ENCODE measurements at places on chromosomes 3 and 15. TPM values are rescaled to one million over a fixed set of nuclear protein-coding genes. Genes with fewer than 3 reads are reported as not detected.

TTLL13 gene
- 0.06 TPM for total RNA-seq

UBE2E2 gene
- total RNA-seq = 45.4 TPM

TAMM41 gene
- 7.2 TPM for total RNA-seq

SCAANT1 gene
- not detected for total RNA-seq

DHX30 gene
- 90.8 TPM for total RNA-seq

MUC4 gene
- not detected for total RNA-seq

AQP9 gene
- not detected for total RNA-seq

RASGRF1 gene
- not detected for total RNA-seq

TUSC7 gene
- total RNA-seq = not detected

IL17RD gene
- 0.49 TPM for total RNA-seq

IGSF10 gene
- 0.06 TPM for total RNA-seq

C3orf20 gene
- total RNA-seq = not detected

GABRA5 gene
- not detected for total RNA-seq

ZNF662 gene
- 0.81 TPM for total RNA-seq

GCNT3 gene
- not detected for total RNA-seq
